Naive thymus-derived CD4-positive, alpha-beta T cell (primary cell): ENCODE measurements at places on chromosomes 11 and 22.

DNA sequence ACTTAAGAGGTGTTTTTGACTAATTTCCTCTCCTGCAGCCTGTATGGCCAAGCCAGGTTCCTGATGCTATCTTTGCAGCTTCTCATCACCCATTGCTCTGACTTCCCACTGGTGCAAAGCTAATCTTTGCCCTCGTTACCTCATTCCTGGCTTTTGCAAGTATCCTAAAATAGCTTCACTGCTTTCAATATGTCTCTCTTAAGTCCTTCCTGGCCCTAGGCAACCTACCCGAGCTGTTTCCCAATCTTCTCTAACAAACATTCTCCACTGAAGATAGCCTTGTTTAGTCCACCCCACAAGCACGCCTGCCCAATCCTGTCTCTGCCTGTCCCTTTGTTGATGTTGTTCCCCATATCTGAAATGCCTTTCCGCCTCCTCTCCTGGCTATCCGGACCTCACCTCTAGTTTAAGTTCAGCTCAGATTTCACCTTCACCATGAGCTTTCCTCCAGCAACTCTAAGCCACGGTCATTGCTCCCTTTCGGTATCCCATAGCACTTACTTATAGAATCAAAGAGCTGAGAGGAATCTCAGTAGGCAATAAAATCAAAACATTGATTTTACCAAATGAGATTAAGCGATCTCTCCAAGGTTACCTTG, 30.1 kb upstream of the CECR2 start:
- no peak for DNase-seq

DNA sequence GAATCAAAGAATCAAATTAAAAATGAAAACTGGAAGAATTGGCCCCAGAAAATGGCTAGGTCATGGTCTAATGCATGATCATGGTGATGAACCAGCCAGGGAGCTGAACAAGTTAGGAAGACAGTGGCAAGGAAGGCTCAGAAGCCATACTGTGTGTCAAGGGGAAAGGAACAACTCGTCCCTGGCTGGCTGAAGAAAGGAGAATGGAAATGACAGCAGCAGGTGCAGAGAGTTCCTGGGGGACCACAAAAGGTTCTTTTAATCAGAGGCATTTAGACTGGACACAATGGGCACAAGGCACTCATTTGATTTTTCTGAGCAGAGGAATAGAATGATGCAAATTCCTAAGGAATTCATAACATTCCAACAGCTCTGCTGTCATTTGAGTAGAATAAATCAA, 209.9 kb downstream of the LARGE1 start:
- no peak for DNase-seq

DNA sequence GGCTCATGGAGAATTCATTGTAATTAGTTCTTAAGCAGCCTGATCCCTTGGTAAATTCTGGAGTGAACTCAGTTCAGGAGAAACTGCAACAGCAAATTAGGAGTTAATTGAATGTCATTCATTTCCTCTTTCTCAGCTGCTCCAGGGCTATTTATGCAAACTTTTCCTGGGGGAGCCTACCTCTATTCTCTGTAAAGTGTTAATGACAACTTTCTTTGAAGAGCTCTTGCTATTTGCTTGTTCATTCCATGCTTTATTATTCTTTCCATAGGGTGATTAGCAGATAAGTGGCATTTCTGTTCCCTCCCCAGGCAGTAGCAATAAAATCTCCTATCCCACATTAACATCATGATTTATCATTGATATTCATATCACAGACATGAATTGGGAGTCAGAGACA, 267.6 kb upstream of the DDI1 start:
- DNase-seq, result no peak

DNA sequence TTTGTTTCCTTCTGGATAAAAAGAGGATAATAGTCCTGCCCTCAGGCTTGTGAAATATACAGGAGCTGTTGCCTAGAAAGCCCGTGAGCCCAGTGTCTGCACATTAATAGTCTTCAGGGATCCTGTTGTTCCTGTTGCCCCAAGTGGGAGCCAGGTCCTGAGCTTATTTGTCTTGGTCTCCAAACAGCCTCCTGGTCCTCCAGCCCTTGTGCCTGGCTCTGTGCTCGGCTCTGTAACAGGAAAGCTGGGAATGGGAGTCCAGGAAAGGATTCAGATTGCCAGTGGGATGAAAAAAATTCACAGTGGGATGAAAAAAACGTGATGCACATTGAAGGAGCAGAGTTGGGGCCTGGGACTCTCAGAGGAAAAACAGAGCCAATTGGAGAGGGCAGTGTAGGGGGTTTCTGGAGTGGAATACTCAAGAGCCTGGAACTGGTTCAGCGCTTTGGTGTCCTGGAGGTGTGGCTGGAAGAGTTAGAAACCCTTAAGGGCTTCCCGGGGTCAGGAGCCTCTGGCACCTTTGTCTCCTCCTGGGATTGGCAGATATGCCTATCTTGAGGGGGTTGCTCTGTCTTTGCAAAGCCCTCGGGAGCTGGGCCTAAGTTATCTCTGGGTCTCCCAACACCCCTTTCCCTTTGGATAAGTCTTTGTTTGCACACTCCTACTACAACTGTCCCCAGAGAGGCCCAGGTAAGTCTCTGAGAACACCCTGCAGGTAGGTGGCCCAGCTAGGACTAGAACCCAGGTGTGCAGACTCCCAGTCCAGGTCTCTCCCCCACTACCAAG, 2.3 kb upstream of the INPPL1 start:
- DNase-seq, result no peak

DNA sequence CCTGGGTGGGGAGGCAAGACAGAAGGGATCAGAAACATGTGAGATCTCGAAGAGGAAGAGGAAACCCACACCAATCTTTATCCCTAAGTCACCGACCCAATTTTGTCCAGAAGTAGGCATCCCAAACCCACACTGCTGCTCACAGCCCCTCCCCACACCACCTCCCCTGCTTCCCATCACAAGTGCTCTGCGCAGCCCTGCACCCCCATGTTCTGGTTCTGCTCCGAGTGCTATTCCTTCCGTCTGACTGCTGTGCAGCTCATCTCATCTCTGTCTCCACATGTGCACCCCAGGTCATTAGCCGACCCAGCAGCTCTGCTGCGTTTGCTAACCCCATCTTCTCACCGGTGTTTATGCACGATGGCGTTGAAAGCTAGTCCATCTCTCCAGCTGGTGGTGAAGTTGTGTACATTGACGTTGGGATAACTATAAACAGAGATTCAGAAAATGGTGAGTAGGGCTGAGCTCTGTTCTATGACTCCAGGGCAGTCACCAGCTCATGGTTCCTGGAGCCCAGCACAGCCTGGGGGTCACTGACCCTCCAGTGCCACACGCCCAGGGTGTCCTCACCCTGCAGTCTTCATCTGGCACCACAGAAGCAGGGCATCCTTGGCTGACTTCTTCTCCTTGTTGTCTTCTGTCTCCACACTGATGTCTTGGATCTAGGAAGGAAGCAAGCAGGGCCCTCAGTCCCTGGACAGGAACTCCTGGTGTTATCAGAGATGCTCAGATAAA, 15.1 kb downstream of the SPTBN2 start:
- DNase-seq, result no peak

DNA sequence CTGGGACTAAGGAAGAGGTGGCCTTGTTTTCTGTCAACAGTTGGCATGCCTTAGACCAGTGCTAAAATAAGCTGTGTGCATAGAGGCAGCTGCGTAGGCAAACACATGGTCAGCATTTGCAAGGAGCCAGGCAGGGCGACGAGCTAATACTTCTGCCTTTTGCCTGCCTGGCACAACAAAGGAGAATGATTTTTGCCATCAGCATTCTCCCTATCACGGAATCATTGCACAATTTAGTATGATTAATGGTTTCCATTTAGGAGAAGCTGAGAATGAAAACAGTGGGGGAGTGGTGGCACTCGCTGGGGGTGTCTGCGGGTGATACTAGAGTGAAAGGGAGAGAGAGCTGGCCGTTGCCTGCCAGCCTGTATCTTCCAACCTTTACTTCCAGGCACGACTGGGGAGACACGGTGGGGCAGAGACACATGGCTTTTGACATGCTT, 336.0 kb downstream of the CADM1 start:
- DNase-seq, result no peak

DNA sequence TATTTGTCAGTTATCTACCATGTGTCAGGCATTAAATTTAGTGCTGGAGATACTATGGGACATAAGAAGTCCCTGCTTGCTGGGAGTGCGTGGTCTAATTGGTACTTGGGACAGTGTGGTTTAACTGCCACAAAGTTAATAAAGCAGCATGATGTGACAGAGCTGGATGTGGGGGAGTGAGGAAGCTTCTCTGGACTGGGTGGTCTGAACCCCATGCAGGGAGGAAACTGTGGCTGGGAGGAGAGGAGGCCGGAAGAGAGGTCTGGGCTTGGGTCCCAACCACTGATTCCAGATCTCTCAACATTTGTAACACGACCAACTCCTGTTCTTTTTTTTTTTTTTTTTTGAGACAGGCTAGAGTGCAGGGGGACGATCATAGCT, 37.1 kb downstream of the ST3GAL4 start:
- DNase-seq, result no peak

DNA sequence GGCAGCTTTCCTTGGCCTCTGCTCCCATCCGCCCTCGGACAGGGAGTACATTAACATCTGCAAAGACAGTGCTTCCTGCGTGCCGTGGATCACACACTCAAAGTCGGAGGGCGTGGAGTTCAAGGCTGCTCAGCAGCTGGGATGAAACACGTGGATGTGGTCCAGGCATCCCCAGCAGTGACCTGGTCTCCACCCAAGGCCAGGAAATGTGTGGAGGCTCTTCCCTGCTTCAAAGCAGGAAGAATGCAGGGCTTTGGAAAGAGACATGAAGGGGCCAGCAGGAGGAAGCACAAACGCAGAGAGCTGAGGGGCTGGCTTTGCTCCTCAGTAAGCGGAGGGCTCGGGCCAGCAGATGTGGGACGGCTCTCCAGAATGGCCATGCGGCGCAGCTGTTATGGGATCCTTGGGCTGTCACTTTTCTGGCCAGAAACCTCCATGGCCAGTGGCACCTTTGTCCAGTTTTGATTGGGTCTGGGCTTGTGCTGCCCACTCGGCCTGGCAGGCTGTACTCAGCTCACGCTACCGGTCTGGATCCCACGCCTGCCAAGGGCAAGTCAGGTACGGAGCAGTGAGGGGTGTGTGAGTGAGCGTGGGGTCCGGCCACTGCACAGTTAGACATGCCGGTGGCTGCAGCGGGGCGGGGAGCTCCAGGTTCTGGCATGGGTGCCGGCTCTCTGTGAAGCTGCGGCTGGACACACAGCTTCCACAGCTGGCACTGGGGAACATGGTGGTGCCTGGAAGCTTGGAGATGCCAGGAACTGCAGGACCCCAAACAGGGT, 438.0 kb downstream of the TBC1D22A start:
- no peak for DNase-seq

GRCh38 chr11:16363706-16364105, 7.4 kb upstream of the SOX6 start:
- DNase-seq, result no peak

DNA sequence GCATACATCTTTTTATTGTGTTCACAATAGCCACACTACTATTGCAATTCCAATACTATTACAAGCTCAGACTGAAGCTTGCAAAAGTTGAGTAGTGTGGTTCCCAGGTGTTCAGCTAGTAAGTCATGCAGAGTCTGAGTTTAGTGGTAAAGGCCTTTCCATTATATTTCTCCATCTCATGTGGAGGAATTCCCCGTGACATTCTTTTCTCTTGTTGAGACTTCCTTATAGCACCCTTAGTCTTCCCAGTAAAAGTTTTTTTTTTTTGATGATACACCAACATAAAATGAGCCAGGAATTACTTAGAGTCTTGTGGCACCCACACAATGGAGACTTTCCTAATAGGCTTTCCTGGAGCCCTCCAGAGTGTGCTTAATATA, 110.8 kb downstream of the UVRAG start:
- no peak for DNase-seq

- DNase-seq, result no peak
Observed at GRCh38 chr11:35723913-35724312, 61.3 kb downstream of the TRIM44 start.

- DNase-seq, result no peak
Observed at GRCh38 chr11:34619062-34619516, 1.8 kb upstream of the EHF start.

GRCh38 chr22:32644252-32645100, 157.0 kb upstream of the TIMP3 start:
- no peak for DNase-seq

GRCh38 chr22:19290400-19291217, 910 bp downstream of the CLTCL1 start:
- peak; percentile 1 for DNase-seq

DNA sequence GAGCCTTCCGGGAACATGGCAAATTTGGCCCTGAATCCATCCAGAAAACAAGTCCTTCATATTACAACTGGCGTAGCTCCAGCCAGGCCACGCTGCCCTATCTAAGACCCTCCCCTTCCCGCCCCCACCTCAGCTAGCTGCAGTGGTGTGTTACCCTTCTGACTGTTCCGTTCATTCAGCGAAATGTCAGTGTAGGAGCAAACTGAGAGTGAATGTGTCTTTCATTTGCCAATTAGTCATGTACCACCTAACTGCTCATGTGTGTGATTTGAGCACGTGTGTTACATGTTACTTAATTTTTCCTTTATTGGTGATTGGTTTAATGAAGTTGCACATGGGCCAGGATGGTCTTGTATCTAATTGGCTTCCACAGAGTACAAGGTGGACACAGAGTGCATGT, 34.8 kb upstream of the POU2AF1 start:
- no peak for DNase-seq

DNA sequence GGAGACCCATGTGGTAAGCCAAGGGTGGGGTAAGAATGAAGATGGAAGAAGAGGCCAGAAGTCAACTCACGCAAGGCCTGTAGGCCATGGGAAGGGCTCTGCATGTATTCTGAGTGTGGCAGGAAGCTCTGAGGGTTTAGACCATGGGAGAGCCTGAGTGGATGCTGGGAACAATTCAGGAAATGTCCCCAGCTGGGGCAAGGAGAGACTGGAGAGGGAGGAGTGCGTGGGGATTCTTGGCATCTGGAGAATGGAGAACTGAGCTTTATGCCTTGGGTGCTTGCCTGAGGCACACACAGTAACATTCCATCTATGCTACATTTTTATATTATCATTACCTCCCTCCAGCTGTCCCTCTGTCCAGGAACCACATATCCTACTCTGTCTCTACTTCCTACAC, 50.4 kb upstream of the CD82 start:
- no peak for DNase-seq

DNA sequence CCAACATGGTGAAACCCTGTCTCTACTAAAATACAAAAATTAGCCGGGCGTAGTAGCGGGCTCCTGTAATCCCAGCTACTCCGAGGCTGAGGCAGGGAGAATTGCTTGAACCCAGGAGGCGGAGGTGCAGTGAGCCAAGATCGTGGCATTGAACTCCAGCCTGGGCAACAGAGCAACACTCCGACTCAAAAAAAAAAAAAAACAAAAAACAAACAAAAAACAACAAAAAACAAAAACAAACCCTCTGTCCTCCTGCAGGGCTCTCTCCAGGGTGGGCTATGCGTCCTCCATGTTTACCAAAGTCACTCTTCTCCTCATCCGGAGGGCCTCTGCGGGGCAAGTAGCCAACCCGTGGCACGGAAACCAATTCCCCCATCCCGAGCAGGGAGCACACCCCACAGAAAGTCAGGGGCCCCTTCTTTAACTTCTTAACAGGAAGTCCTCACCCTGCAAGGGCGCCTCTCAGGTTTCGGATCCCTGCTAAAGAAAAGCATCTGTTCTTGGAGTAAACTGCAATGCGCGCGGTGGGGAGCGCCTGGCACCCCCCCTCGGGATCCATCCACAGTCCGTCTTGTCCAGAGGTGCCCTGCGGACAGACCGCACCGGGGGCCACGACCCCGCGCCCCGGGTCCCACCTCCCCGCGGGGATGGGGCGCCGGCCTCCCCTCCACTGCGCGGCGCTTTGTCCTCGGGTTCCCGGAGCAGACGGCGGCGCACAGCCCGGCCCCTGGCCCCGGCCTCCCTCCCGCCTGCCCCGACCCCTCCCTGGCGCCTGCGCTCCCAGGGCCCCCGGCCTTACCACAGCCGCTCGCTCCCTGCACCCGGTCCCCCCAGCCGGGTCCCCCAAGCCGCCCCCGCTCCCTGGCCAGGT, 712 bp downstream of the CERK start:
- DNase-seq, result peak; percentile 47
